ENCODE measurements at places on chromosomes 3 and 15. TPM values are rescaled to one million over a fixed set of nuclear protein-coding genes. Genes with fewer than 3 reads are reported as not detected.

- no peak overlapping the region for H3K27ac ChIP-seq
- H3K27me3 ChIP-seq: no peaks in the 10 kb centered on the region
- no peak overlapping the region for H3K4me3 ChIP-seq
- no peaks in the 10 kb centered on the region for H3K36me3 ChIP-seq
Measured at GRCh38 chr3:150170852-150171520, 200.3 kb upstream of the PFN2 start.

DNA sequence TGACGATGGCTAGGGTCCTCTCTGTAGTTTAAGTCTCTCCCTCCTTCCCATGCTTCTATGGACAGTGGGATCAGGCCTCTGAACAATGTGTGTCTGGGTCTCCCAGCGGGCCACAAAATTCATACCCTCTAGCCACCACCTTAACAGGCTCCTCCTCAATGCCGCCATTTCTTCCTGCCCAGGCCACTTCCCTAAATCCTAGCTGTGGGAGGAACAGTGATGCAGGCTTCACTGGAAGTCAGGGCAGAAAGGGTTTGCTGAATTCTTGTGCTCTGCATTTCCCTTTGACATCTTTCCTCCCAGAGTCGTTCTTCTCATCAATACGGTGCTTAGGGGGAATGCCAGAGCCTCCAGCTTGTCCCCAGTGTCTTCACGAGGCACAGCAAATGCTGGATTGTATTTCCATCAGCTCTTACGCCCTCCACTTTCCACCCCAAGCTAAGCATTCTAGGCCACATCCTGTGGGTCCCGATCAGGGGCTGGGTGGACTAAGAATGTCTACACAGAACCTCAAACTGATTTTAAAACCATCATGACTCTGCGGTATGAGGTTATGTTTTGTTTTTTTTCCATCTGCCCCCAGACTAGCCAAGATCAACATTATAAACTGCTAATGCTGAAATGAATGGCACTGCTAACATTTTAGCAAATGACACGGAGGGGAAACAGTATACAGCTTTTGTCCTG lies 11.9 kb upstream of the LDHAL6B start:
- H3K27me3 ChIP-seq: no peaks in the 10 kb centered on the region
- no peak for DNase-seq
- no peak overlapping the region for H3K4me3 ChIP-seq
- peaks cover 66% of the 10 kb centered on the region for H3K36me3 ChIP-seq
- H3K27ac ChIP-seq: no peak overlapping the region

- no peaks in the 10 kb centered on the region for H3K4me1 ChIP-seq
- no peaks in the 10 kb centered on the region for H3K27me3 ChIP-seq
- no peaks in the 10 kb centered on the region for H3K36me3 ChIP-seq
- H3K4me3 ChIP-seq: no peak overlapping the region
- no peak for DNase-seq
Measured at GRCh38 chr15:52485290-52485689, 43.4 kb downstream of the MYO5A start.

DNA sequence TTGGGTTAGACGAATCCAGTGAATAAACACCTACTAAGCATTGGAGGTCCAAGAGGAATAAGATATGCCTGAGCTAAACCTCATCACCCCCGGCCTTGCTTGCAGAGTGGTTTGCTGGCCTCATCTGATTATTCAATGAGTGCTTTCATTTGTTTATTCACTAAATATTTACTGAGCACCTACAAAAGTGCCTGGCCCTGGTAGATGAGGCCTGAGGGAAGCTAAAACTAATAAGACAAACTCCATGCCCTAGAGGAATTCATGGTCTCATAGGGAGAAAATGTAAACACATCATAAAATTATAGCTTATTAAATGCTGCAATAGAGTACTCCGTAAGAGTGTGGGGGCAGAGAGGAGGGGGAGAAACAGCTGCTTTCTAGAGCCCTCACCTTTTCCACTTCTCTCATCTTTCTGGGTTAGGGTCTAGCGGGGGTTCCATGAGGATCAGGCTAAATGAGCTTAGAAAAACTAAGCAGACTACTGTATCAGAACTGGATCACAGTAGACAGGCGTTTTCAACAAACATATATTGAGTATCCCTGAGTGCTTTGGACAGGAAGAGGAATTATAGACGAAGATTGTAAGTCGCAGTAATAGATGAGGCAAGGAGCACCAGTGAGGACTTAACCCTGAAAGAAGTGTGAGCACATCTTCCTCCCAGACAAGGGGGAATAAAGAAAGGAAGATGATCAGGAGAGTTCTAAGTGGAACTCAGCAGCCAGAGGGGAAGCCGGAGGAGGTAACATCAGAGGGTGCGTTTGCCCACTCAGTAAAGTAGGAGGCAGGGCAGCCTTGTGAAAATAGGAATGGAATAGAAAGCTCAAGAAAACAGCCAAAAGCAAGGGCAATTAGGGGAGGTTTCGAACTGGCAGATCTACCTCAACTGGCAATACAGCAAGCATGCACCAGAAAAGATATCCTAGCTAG lies 31.5 kb upstream of the LAMP3 start:
- H3K27me3 ChIP-seq: no peaks in the 10 kb centered on the region
- H3K4me1 ChIP-seq: no peaks in the 10 kb centered on the region
- H3K36me3 ChIP-seq: no peaks in the 10 kb centered on the region
- no peak overlapping the region for H3K27ac ChIP-seq
- H3K4me3 ChIP-seq: no peak overlapping the region

DNA sequence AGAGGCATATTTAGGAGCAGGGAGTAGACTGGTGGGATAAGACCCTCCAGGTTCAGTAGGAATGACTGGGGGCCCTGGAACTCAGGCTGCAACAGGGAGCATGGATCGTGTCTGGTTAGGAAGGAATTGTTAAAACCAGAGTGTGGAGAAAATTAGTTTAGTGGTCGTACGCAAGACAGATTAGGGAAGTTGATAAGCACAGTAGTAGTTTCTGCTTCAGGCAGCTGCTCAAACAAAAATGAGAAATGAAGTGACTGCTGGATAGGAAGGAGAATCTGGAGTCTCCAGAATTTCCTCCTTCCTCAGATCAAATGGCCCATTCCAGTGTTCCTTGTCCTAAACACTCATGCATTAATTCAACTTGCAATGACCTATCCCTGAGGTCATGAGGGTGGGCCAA lies 11.2 kb downstream of the MYD88 start:
- H3K27me3 ChIP-seq: no peaks in the 10 kb centered on the region
- peak overlapping the region; percentile 22 for H3K27ac ChIP-seq
- DNase-seq: no peak
- H3K36me3 ChIP-seq: no peaks in the 10 kb centered on the region
- no peaks in the 10 kb centered on the region for H3K4me1 ChIP-seq

GRCh38 chr3:95775486-95776094 lies 1038.8 kb upstream of the EPHA6 start:
- H3K27me3 ChIP-seq: no peaks in the 10 kb centered on the region
- no peaks in the 10 kb centered on the region for H3K36me3 ChIP-seq
- H3K27ac ChIP-seq: no peak overlapping the region
- H3K4me3 ChIP-seq: no peak overlapping the region

Gene SCAANT1
- not detected for total RNA-seq

Gene FRMD5
- total RNA-seq: not detected

Gene GOLGA6B
- not detected for total RNA-seq

Gene DISP2
- total RNA-seq: 0.32 TPM

Gene TF
- total RNA-seq: 62.8 TPM

Gene FSTL1
- total RNA-seq: 790 TPM

Gene SCN5A
- total RNA-seq: 2.7 TPM

Gene RHOA
- 426 TPM for total RNA-seq
